Fibroblast of lung (primary cell): ENCODE measurements at places on chromosomes 1 and 21.

GRCh38 chr1:216807696-216808095, 84.5 kb upstream of the ESRRG start:
- no peak for DNase-seq

DNA sequence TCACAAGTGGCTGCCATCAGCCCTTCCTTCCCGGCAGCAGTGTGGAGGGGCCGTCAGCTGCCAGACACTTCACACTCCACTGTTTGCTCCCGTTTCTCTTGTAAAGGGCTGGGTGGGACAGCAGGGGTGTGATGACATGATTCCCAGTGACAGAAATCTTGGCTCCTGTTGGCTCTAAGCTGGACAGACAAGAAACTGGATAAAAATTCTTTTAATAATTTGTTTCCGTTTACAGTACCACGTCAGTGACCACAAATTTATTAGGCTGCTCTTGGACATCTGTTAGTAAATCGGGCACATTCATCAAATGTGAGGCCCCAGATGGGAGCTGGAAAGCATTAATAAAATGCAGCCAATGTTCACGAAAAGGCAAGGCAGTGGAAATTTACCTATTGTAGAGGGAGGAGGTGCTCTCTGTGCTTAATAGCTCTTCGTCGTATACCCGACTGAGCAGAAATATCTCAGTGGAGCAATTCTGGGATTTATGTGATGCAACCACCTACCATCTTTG, 353.7 kb upstream of the GREM2 start:
- DNase-seq, result no peak

DNA sequence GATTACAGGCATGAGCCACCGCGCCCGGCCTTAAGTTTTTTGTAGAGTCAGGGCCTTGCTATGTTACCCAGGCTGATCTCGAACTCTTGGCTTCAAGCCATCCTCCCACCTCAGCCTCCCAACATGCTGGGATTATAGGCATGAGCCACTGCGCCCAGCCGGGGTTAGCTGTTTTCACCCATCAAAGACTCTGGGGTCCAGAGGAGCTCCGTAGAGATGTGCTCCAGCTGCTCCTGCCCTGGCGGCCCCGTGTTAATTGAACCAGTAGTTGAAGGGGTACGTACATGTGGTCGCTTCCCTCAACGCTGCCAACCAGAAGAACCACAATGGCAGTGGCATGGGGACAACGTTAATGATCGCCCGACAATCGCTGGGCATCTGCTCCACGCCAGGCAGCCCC, 72.0 kb downstream of the NPHP4 start:
- no peak for DNase-seq

GRCh38 chr1:8848663-8849386, 29.7 kb downstream of the ENO1 start:
- peak; percentile 94 for DNase-seq

GRCh38 chr1:160101717-160102522, 3.5 kb upstream of the IGSF8 start:
- no peak for DNase-seq

GRCh38 chr1:1415751-1416150, 5.3 kb downstream of the ANKRD65 start:
- no peak for DNase-seq

GRCh38 chr1:201746156-201746555, 82.8 kb upstream of the IPO9 start:
- no peak for DNase-seq

DNA sequence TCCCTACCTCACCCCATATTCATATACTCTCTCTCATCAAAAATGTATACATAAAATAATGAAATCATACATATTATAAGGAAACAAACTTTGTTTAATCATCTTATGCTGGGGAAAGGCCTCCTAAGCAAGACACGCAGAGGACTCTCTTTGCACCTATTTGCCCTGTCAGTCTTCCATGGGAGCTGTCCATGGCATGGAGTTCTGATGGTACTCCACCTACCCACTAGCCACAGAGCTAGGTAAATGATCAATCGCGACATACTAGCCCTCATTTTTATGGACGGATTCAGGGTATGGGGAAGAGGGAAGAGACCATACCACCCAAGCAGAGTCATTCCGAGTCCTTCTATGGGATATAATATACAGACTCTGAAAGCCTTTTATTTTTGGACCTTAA, 131.0 kb downstream of the CSMD2 start:
- DNase-seq, result no peak

GRCh38 chr1:67401443-67401842, 28.8 kb downstream of the SERBP1 start:
- DNase-seq, result no peak

DNA sequence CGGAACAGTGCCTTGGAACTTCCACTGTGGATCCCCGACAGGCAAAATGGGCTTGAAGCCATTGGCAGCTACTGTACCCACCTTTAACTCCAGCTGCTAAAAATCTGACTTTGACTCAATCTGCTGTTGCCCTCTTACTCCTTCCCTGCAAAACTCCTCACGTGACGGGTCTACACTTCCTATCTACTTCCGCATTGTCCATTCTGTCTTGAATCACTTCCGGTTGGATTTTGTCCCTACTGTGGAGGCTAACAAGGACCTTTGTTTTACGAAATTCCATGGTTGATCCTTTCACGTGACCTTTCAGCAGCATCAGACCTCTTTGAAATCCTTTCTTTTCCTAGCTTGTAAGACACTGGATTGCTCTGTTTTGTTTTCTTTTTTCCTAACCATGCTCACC, 268.4 kb downstream of the PRDM2 start:
- DNase-seq, result no peak

DNA sequence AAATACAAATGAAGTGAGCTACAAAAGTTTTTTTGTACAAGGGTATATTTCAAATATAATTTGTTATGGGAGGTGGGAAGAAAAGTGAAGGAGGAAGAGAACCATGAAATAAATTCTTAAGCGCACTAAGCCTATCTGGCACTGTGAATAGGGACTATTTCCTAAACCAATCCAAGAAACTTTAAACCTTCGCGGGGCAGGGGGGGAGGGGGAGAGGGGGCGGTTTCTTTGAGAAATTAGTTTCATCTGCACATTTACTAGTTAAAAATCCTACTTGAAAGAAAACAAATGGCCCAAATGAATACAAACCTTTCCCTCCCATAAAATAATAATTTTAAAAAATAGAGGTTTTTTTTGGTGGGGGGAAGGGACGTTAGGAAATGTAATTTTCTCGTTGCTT, 364 bp downstream of the GOLPH3L start:
- no peak for DNase-seq

DNA sequence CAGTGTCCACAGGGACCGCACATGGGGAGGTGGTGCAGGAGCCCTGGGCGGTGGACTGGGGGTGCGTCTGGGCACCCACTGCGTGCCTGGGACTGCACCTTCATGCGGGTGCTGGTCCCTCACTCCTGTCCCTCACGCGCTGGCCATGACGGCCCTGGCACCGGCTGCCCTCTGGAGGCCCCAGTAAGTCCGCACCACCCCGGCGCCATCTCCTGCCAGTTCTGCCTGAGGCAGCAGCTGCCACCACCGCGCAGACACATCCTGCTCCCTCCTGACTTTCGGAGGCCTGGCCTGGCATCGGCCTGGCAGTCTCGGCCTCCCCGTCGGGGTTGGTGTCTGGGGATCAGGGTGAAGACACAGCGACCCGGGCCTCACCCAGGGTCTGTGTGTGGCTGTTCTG, 64.8 kb downstream of the MORN1 start:
- DNase-seq, result no peak

DNA sequence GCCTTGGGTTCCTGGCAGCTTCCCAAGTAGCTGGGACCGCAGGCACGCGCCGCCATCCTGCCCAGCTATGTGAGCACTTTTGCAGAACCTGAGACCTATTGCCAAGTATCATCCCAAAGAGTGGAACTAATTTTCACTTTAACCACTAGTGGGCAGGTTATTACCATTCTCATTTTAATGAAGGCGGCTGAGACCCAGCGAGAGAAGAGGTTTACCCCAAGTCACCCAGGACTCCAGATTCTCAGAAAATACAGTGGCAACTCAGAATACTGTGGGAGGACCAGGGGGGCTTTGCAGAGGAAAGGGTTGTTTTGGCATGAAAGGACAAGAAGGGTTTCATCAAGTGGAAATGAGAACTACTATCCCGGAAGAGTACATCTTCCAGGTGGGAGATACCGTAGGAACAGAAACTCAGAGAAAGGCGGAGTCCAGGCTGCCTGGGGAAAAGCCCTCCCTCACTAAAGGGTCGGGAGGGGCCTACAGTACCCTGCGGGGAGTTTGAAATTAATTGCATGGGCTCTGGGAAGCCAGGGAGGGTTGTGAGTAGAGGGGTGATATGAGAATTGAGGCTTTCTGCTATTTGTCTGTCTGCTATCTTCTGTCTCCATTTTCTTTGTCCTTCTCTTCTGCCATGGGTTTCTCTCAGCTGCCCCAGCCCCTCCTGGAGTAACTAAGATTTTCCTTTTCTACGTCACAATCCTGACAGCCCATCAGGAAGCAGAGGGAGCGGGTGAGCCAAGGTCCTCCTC, 7.2 kb upstream of the SEMA4A start:
- DNase-seq, result peak; percentile 94

- peak; percentile 41 for DNase-seq
These were observed 108.5 kb upstream of the KCTD3 start for GRCh38 chr1:215458562-215458961.

DNA sequence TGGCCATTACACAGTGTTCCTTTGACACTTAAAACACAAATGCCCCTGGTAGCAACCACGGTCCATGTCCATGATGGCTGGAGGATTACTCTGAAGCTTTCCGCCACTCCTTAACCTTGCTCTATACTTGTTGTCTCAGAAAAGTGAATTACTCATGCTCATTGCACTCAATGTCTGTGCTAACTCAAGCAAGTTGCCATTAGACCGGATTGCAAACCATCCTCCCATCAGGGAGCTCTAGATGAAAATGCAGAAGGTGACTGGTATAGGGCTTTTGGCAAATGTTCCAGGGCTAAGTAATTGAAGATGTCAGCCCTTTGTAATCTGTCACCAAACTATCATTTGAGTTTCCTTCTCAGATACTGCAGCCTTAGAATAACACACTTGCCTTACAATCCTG, 1288.3 kb upstream of the B3GALT2 start:
- peak; percentile 1 for DNase-seq

DNA sequence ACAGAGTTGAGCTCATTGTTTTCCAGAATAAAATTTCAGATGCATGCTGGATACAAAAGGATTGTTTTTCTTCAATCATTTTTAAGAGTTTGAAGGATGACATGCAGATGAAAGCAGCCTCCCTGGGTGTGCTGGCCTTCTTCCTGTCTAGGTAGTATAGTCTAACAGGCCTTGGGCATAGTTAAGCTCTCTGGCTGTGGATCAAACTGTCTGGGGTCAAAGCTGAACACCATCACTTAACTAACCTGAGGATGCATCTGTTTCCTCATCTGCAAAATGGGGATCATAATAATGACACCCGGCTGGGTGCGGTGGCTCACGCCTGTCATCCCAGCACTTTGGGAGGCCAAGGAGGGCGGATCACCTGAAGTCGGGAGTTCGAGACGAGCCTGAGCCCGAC, 6.0 kb upstream of the TIE1 start:
- DNase-seq, result no peak

DNA sequence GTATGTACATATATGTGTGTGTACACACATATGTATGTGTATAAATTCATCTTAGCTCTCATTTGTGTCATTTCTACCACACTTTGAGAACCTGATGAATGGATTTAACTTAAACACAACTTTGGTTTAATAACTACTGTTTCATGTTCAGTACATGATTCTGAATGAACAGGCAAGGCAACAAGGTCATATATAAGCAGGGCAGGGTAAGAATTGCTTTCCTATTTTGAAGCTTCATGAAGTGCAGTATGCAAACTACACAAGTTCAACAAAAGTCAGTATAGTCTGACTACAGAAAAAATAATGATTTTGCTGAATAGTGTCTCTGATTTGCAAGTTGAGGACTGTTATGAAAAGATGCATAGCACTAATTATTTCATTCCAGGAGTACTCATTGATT, 127.6 kb downstream of the KCNK2 start:
- no peak for DNase-seq

DNA sequence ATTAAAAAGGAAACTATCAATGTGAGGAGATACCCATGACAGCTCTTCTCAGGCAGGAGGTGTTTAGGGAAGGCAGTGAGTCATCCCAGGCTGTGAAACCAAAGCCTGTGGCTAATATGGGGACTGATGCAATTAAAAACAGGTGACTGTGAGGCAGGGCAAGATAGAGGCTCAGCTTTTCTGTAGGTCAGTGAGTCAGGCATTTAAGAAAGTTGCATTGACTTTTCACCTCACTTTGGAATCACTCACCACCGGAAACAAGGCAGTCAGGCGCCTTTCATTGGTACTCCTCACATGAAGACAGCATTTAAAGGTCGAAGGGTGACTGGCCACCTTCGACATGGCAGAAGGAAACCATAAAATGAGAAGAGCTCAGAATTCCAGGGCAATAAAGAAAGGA, 54.5 kb downstream of the PAPPA2 start:
- no peak for DNase-seq

- no peak for DNase-seq
These were observed 6.2 kb downstream of the NPHP4 start for GRCh38 chr1:5986018-5986417.

DNA sequence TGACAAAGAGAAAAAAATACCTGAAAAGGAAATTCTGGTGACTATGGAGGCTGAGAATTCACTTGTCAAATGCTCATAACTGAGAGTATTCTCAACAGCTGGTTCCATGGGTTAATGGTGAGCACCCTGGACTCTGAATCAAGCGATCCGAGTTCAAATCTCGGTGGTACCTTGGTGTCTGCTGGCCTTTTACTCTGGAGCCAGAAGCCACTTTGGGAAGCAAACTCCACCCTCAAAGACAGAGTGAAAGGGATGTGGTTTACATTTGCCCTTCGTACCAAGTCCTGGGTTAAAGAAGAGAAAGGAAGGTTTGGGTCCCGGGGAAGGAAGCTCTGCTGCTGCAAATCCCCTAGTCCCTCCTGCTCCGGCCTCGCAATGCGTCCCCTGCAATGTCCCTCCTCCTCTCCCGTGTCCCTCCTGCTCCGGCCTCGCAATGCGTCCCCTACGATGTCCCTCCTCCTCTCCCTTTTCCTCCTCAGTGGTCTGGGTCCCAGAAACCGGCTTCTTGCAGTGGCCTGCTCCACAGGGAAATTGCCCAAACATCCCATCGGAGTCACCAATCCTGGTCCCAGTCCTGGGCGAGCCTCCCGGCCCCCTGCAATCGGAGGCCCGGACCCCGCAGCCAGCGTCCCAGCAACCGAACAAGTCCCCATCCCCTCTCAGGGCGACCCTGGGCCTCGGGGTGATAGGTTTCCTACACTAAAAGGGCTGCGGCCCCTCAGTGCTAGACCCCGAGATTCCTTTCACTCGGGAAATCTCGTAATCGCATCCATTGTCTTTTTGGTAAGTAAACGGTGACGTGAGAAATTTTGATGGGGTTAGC, 129.4 kb downstream of the PPIAL4G start:
- peak; percentile 72 for DNase-seq

GRCh38 chr1:5936621-5937372, 55.4 kb downstream of the NPHP4 start:
- DNase-seq, result no peak

DNA sequence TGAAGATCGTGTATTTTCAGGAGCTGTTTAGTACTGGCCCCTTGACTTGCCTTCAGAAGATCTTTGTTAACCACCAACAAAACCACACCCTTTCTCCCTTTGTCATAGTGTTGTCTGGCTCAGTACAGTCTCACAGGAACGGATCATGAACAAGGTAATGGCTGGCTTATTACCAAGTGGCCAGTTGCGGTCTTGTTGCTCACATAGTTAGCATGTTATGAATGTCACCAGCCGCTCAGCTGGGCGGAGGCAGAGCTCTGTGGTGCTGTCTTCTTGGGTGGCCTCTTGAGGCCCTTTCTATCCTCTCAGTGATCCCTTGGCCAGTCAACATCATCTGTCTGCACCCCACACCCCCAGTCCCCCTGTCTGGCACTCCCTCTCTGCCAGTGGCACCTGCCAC, 21.4 kb downstream of the CNIH3 start:
- peak; percentile 89 for DNase-seq

- no peak for DNase-seq
These were observed 277.4 kb downstream of the BRINP2 start for GRCh38 chr1:177448036-177448615.
